HS-5 (cell line): ENCODE measurements at places on chromosomes 7 and 10.

- DNase-seq = no peak
These were observed 28.3 kb downstream of the HIPK2 start for GRCh38 chr7:139749545-139749944.

GRCh38 chr10:76651154-76651553 lies 986.5 kb downstream of the KCNMA1 start:
- DNase-seq = no peak

GRCh38 chr7:27462575-27463270 lies 200.0 kb downstream of the HIBADH start:
- no peak for DNase-seq

DNA sequence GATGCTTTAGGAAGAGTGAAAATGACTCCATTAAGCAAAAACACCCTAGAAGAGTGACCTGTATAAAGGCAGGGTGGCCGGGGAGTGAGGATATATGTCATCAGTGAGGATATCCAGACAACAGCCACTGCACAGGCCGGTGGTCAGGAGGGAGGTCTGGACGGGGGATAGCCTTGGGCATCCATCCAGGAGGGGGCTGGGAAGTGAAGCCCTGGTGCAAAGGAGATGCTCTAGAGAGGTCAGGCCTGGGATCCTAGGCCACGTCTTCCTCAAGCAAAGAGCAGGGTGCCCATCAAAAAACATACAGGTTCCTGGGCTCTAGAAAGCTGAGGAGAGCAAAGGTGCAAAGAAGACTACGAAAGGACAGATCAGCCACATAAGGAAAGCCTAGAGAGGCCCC lies 25.6 kb downstream of the FAM171A1 start:
- no peak for DNase-seq

GRCh38 chr10:63819753-63820329 lies 298.6 kb downstream of the REEP3 start:
- no peak for DNase-seq

- no peak for DNase-seq
These were observed 54.5 kb upstream of the PFKFB3 start for GRCh38 chr10:6148251-6148701.
